ENCODE measurements at places on chromosomes 11 and 22. TPM values are rescaled to one million over a fixed set of nuclear protein-coding genes. Genes with fewer than 3 reads are reported as not detected.

GRCh38 chr11:114773541-114774338, 95.4 kb downstream of the NXPE2 start:
- no peak for DNase-seq

GRCh38 chr11:102936864-102937509, 18.5 kb downstream of the MMP13 start:
- DNase-seq: no peak

GRCh38 chr11:34744511-34744910, 123.6 kb downstream of the EHF start:
- no peak for DNase-seq

MB gene
- total RNA-seq: not detected

- DNase-seq: no peak
Observed at GRCh38 chr22:40397396-40397795, 27.0 kb downstream of the SGSM3 start.

NNMT gene
- total RNA-seq: 2.4 TPM

DNA sequence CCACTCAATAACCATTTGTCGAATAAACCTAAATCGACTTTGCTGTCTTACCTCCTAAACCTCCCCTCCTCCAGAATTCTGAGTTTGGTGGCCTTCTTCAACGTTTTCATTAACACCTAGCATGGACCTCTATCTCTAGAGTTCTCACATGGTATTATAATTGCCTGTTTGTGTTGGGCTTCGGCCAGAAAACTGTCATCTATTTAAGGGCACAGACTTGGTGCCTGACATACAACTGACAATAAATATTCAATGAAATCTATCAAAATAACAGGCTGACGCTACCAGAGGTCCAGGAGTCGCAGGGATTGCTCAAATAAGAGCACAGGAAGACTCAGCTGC, 687 bp downstream of the ALKBH8 start:
- DNase-seq: no peak

DNA sequence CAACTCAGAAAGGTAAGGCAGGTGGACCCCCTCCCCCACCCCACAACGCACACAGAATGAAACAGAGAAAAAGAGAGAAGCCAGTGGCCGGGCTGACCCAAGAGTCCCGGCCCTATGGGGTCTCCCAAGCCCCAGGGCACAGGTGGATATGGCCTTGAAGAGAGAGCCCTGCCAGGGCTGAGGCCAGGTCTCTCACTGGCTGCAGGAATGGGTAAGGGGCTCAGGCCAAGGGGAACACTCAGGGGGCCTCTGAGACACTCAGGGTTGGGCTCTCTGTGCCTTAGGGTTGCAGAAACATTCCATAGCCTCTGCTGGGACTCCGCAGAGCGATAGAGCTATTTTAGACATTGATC, 98.0 kb downstream of the PDE2A start:
- no peak for DNase-seq

SPDYC gene
- not detected for total RNA-seq

OR5F1 gene
- not detected for total RNA-seq

TESMIN gene
- 26.6 TPM for total RNA-seq

APLNR gene
- total RNA-seq: not detected

DNA sequence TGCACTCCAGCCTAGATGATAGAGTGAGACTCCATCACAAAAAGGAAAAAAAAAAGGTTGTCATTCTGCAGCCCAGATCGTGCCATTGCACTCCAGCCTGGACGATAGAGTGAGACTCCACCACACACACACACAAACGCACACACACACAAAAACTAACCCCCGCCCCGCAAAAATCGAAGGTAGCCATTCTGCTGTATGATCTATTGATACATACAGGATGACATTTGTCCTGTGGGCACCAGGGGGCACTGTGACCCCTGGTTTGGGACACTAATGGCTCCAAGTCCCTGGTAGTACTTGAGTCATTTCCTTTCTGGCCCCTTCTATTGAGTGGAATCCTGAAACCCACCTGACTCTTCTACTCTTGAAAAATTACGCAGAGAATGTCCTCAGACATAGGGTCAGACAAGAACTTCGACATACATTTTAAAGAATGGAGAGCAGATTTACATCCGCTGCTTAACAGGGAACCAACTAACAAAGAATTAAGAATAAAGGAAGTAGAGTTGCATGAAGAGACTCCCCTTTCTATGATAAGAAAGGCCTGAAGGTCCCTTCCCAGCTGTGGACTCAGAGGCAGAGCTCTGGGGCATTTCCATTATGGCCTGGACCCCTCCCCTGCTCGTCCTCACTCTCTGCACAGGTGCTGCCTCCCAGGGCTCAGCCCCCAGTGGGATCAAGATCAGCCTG, 35.0 kb upstream of the PRAME start:
- DNase-seq: no peak

DNA sequence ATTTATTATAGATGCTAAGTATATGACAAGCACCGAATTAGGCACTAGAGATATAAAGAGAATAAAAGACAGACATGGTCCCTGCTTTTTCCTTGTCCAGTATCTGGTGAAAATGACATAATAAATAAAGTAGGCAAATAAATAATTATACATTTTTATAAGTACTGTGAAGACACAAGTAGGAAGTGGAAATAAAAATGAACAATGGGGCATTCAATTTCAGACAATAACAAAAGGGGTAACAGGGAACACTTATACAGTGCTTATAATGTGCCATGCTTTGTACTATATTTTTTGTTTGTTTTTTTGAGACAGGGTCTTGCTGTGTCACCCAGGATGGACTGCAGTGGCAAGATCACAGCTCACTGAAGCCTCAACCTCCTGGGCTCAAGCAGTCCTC, 4.3 kb downstream of the KBTBD3 start:
- no peak for DNase-seq

GRCh38 chr11:12070446-12071267, 39.7 kb upstream of the MICAL2 start:
- DNase-seq: no peak

- no peak for DNase-seq
Observed at GRCh38 chr11:100727410-100727809, 40.3 kb downstream of the ARHGAP42 start.

All from progenitor cell of endocrine pancreas (in vitro differentiated cells).